ENCODE measurements at places on chromosomes 2 and 18.

GRCh38 chr2:234102112-234102511 lies 51.6 kb downstream of the SPP2 start:
- DNase-seq, result no peak

- no peak for DNase-seq
These were observed 239.3 kb downstream of the GBX2 start for GRCh38 chr2:235928751-235929370.

GRCh38 chr2:85763831-85764230 lies 10.0 kb downstream of the ATOH8 start:
- no peak for DNase-seq

DNA sequence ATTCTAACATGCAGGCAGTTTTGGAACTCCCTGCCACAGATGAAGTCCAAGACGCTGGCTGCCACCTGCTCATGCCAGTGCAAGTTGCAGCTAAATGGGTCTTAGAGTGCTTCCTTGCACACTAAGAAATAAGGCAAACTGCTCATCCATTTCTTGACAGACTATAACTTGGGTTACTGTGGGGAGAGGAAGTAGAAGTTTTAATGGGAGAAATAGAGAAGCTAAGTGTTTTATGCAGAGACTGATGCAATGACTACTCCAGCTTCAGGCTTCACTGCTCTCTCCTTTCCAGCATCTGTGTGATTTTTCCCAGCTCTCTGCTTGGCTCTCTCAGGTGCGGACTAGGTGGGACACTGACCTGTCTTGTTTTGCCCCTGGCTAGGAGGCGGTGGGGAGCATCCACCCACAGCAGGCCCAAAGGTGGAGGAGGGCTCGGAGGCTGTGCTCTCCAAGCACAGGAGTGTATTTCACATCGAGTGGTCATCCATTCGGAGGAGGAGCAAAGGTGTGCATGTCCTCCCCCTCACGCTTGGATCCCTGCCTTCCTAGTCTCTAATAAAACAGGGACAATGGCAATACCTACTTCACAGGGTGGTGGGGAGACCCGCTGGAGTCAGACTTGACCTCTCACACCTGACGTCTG lies 48.2 kb downstream of the SLC14A2 start:
- no peak for DNase-seq

- DNase-seq, result no peak
These were observed 1231.2 kb upstream of the ZEB2 start for GRCh38 chr2:145751155-145751554.

DNA sequence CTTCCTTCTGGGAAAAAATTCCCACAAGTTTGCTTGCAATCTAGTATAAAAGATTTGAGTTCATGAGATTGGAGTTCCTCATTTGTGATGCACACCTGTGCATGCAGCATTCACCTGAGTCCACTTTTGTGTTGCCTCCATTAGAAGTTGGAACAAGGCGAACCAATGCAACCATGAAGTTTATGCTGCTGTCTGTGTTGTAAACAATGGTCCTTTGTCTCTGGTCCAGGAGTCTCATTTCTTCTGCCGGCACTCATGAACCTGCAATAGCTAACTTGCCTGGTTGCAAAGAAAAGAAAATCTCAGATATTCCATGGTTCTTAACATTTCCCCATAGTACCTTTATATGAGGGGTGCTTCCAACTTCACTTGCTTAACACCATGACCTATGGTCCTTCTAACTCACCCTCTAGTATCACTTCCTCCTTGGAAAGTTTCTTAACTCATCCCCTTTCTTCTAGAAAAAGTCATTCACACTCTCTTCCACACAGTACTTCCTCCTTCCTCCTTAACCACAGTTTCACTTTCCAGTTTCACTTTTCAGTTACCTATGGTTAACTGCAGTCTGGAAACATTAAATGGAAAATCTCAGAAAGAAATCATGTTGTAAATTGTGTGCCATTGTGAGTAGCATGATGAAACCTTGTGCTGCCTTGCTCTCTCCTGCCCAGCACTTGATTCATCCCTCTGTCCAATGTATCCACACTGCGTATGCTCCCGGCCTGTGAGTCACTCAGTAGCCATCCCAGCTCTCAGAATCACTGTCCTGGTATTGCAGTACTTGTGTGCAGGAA lies 128.8 kb upstream of the TRIB2 start:
- peak; percentile 55 for DNase-seq

GRCh38 chr18:42231796-42232195 lies 276.8 kb downstream of the PIK3C3 start:
- no peak for DNase-seq

- no peak for DNase-seq
These were observed 217.6 kb downstream of the HDAC4 start for GRCh38 chr2:239182981-239183791.

- DNase-seq, result no peak
These were observed 44.7 kb upstream of the C1D start for GRCh38 chr2:68107475-68107874.

DNA sequence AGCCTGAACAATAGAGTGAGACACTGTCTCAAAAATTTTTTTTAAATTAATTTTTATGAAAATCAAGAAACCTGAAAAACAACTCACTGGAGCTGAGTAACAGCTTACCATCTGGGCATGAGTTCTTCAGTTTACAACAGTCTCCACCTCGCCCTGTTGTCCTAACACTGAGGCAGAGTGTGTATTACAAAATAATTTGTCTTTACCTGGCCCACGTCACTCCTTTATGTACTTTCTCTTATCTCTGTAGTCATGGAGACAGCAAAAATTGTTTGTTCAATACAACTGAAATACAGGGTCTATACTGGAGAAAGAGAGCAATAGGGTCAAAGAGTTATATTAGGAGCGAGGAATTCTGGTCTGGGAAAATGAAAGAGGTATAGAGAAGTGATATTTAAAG lies 48.1 kb downstream of the CYTIP start:
- no peak for DNase-seq

Measured in fibroblast of skin of left biceps (primary cell).